Aorta (tissue), 5 donors: ENCODE measurements at places on chromosomes 2 and 18. TPM values are rescaled to one million over a fixed set of nuclear protein-coding genes. Genes with fewer than 3 reads are reported as not detected.

The FAM237A gene
- not detected for total RNA-seq

- no peak for DNase-seq
- no peaks in the 10 kb centered on the region for H3K36me3 ChIP-seq
- H3K4me3 ChIP-seq = no peak overlapping the region
- no peaks in the 10 kb centered on the region for H3K27me3 ChIP-seq
Observed at GRCh38 chr2:309148-309953, 21.5 kb upstream of the ALKAL2 start.

DNA sequence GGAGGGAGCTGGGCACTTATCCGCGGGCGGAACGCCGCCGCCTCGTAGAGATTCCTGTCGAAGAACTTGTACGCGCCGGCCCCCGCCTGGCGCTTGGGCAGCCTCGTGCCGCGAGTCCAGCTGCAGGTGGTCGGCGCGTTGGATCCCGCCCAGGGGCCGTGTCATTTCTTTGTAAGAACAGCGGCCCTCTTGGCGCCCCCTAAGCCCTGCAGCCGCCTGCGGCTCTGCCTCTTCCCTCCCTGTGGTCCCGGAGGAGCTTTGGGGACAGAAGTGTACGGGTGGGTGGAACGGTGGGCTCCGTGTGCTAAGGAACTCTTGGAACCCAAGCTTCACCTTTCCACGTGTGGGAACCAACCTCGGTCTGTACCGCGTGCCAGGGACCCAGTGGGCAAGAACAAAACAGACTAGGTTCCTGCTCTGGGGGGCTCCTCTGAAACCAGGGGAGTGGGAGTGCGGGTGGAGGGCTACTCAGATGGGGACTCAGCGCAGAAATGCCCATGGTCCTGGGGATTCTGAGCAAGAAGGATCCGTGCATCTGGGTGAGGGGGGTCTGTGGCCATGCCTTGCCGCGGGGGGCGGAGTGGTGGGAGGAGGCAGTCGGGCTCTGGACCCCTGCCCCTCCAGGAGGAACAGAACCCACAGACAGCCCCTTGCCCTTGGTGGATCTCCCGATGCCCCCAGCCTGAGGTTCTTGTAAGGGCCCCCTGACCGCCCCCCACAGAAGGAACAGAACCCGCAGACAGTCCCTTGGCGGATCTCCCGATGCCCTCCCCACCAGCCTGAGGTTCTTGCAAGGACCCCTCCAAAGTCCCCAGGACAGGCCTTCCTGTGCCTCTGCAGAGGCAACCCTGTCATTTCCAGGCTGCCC lies 1.5 kb downstream of the GPC1 start:
- H3K4me1 ChIP-seq = no peaks in the 10 kb centered on the region
- H3K36me3 ChIP-seq = no peaks in the 10 kb centered on the region
- no peak overlapping the region for H3K27ac ChIP-seq
- no peaks in the 10 kb centered on the region for H3K27me3 ChIP-seq
- peak; percentile 69 for DNase-seq

DNA sequence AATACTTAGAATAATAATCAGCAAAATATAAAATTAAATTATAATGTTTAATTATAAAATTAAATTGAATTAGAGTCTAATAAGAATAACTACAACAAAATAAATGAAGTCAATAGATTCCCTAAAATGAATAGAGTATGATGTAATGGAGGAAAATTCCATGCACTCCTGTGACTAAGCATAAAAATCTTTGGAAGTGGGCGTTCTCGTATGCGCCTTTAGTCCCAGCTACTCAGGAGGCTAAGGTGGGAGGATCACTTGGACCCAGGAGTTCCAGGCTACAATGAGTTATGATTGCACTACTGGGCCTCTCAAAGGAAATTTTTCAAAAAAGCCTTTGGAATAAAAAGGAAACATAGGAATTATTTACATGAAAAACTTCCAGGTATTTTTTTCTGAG lies 955.4 kb upstream of the POU3F3 start:
- H3K4me3 ChIP-seq = no peak overlapping the region
- H3K27ac ChIP-seq = no peak overlapping the region
- no peaks in the 10 kb centered on the region for H3K36me3 ChIP-seq
- no peak for DNase-seq
